ENCODE measurements at places on chromosomes 1 and 21.

DNA sequence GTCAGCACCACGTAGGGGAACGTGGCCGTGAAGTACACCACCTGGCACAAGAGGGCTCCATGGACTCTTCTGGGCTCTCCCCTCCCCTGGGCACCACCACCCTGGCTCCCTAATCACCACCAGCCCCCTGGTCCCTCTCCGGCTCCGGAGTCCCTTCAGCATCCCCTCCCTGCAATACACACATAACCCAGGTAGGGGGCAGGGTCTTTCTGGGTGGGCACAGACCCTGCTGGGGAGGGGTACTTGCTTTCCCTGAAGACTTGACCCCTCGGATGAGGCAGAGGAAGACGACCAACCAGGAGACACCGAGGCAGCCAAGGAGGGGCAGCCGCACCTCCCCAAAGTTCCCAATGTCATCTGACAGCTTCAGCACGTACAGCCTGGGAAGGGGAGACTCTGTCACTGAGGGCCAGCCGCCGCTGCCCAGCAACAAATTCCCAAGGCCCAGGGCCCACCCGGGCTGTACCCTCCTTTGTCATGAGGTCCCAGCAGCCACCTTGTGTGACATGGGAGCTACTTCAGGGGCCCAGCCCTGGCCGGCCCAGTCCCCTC, 11.3 kb downstream of the CCDC24 start:
- DNase-seq = no peak

DNA sequence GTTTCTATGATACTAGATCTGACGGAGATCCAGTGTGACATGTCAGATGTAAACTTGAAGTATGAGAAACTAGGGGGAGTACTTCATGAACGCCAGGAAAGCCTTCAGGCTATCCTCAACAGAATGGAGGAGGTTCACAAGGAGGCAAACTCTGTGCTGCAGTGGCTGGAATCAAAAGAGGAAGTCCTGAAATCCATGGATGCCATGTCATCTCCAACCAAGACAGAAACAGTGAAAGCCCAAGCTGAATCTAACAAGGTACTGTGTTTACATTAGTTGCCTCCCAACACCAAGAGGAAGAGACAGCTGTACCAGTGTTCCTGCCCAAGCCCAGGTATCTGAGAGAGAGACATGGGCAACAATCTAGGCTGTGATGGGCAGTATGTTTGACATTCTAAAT, 112.2 kb upstream of the BMP8A start:
- no peak for DNase-seq

DNA sequence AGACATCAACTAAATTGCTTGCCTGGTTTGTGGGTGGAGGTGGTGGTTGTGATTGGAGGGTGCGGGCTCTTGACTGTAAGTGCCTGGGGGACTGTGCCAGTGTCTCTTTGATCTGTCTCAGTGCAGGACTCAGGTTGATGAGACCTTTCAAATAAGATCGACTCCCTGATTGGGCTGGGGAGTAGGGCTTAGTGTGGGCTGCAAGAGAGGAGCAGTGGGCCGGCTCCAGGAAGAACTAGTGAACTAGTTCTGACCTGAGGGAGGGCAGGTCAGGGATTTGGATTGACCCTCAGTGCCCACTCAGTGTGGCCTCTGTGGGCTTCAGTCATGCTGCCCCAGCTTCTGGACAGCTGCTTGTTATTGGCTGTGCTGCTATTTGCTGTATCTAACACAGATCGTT, 130.6 kb upstream of the CACNA1E start:
- no peak for DNase-seq

GRCh38 chr1:17314491-17314971, 6.5 kb downstream of the PADI4 start:
- no peak for DNase-seq

DNA sequence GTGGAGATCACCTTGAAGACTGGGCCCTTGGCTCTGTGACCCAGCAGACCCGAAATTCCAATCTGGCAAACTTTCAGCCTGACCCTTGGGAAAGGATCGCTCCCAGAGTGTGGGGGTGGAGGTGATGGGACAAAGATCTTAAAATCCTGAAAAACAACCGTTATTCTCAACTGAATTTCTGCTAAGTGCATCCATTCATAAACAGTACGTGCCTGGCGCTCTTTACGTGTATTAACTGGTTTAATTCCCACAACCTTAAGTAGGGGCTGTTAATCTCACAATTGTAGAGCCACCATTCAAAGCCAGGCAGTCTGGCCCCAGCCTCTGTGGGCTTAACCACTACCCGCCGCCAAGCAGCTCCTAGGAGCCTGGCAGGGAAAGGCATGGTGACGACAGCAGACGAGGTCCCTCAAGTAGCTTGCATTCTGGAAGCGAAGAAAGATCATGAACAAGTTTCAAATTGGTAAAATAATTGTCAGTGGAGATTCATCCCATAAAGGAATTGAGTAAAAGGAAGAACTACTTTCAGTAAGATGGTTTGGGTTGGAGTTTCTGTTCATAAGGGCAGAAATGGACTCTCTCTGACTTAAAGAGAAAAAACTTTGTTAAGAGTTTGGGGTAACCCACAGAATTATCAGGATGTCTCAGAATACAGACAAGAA, 11.4 kb upstream of the RGS16 start:
- DNase-seq = peak; percentile 38

DNA sequence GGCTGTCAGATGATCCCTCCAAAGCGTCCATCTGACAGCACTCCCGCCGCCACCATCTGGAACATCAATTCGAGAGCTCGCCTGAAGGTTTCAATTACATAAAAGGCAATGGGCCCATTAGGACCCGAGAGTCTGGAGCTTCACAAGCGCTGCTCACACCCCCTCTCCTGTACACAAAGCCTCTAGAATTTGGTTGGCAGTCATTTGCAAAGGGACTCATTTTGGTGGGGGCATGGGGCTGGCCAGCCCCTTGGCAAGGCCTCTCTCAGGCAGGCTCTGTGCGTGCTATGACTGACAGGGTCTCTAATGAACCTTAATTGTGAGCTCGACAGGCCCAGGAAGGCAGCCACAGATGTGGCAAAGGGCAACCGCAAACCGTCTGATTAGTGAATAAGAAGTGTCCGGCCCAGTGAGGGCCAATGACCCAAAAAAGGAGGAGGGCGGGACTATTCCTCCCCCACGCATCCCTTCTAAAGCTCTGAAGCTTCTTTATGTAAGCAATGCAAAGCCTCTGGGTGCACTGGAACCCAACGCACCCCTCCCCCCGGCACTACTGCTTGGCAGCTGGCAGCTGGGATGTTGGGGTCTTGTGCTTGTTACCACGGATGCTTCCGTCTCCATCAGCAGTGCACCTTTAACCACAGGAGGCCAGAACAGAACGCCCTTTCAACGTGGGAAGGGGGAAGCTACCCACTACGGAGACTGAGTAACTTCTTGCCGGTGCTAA, 79.4 kb downstream of the CAPZB start:
- no peak for DNase-seq

Data from T-helper 2 cell (primary cell).